HEK293T (cell line): ENCODE measurements at places on chromosomes 4 and X.

GRCh38 chr4:140152751-140153418 lies 1.1 kb downstream of the MAML3 start:
- peak; percentile 21 for DNase-seq

- DNase-seq, result peak; percentile 80
These were observed 1.4 kb upstream of the C4orf50 start for GRCh38 chr4:6019316-6020263.

DNA sequence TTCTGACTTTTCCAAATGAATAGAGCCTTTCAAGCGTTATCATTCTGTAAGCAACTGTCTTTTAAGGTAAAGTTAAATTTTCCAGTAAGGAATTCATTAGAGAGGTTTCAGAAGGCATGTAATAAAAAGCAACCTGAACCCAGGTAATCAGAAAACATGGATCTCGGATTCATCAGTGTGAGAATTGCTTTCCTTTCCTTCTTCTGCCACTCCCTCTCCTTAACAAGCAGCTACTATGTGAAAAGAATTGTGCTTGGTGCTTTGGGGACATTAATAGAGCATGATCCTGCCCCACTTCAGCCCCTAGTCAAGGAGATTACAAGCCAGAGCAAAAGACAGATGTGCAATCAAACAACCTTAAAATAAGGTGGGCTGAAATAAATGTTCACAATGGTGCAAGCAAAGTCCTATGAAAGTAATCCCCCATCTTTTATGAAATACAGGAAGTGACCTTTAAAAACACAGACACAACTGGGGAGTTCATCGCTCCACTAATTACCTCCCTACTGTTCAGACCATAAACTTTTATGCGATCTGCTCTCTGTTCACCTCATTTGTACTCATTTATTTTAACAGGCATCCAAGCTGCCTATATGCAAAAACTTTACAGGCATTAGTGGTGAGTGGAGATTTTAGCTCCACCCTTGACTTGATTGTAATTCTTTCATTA lies 122.9 kb upstream of the RASGEF1B start:
- no peak for DNase-seq

DNA sequence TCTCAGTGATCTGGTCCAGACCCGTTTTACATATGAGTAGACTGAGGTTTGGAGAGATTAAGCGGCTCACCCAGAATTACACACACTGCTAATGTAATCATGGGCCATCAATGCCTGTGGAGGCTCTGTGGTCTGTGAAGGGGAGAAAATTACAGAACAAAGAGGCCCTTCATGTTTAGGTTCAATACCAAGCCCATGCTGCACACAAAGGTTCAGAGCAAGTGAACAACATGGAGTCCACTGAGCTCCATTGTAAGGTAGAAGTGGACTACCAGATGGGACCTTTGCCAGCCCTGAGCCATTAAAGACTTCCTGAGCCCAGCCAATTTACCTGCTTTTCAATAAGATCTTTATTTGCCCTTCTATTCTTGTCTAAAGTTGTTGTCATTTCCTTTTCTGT lies 109.8 kb downstream of the LUZP4 start:
- no peak for DNase-seq

DNA sequence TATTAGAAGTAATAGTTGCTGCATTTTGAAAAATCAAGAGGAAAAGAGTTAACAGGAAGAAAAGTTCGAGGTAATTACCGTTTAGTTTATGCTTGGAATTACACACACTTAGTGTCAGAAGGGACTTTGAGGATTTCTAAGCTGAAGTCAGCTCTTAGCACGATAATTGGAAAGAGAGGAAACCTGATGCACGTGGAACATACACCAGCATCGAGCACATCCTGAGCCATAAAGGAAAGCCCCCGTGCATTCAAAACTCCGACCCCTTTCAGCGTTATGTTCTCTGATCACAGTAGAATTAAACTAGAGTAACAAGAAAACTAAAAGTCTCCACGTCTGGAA lies 400 bp upstream of the PAQR3 start:
- no peak for DNase-seq

DNA sequence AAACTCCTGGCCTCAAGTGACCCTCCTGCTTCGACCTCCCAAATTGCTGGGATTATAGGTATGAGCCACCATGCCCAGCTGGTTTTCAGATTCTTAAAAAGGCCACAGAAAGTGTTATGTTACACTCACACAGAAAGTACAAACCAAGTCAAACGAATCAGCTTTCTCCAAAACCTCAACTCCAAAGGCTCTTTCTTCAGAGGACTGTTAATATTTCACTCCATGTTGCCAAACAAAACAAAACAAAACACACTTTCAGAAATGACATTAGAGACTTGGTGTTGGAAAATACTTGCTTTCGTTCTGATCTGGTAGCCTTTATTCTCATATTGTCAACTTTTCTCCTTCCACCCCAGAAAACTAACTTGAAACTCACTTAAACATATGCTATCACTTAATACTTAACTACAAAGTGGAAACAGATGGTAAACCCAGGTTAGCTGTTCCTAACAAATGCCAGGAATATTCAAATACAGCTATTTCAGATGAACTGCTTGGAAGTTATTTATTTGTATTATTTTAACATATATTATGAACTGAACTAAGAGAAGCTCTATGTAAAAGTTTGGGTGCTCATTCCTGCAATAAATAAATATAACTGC lies 34.7 kb downstream of the RLIM start:
- no peak for DNase-seq

GRCh38 chr4:47942081-47942819 lies 27.9 kb upstream of the NFXL1 start:
- DNase-seq, result no peak

- DNase-seq, result no peak
These were observed 360.7 kb downstream of the BMPR1B start for GRCh38 chr4:95118497-95118896.

DNA sequence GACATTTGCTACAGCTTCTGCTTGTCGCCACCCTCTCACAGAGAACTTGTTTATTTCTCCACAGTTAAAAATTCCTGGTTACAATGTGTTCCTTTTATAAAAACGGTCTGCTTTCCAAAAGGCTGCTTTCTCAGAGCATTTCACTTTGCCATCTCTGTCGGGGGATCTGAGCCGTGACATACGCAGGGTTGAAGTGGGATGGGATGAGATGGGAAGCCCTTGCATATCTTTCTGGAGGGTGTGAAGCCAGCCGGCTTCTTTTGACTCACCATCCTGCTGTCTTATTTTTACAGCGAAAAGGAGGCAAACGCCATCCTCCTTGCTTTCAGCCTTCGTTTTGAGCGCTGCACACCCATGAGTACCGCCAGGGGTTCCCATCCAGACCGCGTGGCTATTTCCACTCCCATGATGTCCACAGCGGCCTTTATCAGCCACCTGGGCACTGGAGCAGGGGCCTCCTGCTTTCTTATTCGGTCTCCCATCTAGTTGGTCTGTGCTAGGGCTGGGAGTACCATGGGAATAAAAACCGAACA lies 99.8 kb upstream of the GATB start:
- DNase-seq, result no peak

DNA sequence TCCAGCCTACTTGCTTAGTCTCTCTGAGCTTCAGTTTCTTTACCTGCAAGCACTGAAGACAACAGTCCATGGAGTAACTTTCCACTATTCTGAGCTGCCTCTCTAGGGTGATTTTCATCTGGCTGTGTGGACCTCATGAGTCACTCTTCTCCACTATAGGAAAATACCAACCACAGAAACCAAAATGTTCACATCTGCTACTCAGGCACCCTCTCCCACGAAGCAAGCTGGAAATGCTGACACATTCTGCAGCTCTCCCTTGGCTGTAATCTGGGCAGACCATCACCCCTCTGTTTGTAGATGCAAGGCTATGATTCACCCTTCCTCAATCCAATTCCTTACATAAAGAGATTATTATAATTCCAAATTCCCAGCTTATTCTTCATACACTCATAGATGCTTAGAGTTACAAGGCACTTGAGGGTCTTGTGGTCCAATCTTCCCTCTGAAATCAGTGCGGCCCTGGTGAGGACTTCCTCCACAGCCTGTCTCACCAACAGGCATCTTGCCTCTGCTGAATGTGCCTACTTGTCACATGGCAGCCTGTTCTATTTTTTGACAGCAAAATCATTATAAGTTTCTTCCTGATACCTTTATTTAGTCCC lies 97.0 kb upstream of the LNX1 start:
- no peak for DNase-seq

- DNase-seq, result peak; percentile 80
These were observed 60.1 kb downstream of the SH2D1A start for GRCh38 chrX:124406294-124407014.

- DNase-seq, result no peak
These were observed 37.1 kb upstream of the TBC1D9 start for GRCh38 chr4:140793291-140793690.

DNA sequence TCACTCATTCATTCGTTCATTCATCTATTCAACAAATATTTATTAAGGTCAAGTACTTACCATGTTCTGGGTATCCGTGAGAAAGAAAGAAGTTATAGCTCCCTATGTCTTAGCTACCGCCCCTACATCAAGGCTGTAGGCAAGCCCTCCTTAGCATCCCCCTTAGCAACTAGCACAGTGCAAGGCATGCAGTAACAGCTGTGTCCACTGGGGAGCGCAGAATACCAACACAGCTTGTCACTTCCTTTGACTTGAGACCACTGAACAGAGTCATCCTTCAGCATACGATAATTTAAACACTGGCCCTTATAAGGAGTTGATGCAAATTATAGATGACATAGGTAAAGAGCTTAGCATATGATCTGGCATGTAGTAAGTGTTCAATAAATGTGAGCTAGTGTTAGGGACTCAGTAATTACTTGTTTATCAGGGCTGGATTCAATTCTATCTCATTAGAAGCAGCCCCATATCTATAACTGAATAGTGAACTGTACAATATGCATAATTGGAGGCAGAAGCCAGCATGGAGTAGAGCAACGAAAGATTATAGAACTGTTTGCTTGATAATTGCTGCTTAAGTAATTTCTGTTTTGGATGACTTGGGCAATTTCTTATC lies 8.7 kb downstream of the KIAA1210 start:
- DNase-seq, result peak; percentile 85

DNA sequence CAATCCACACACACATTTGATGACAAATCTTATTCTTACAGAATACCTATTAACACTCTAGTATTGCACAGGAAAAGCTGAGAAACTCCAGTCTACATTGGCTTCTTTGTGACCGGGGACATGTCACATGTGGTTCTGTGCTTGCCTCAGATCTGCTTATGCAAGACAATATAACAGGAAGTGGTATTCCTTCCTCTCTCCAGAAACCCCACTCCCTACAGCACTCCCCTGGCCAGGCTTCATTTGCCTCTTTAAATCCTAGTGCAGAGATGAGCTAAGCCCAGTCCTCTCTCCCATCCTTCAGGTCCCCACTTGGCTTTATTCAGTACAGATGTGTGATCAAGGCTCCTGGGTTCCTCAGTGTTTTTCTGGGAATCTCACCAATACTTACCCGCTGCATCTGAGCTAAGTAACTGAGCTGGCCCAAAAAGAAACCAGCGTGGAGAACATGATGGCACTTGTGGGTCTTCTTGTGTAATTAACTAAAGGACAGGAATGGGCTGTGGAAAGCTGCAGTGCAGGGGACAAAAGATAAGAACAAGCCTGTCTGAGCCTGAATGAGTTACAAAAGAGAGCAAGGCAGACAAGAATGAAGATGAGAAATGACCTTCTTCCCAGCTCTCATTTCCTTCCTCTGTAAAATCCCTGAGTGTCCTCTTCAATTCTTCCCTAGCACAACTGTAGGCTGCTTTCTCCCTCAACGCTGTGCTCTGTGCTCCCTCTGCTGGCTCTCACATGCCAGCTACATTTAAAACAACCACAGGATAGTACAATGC lies 105.6 kb downstream of the HNRNPD start:
- DNase-seq, result peak; percentile 70

GRCh38 chr4:126995235-126995634 lies 637.5 kb upstream of the INTU start:
- DNase-seq, result no peak

GRCh38 chrX:8692871-8693270 lies 39.1 kb downstream of the ANOS1 start:
- no peak for DNase-seq

GRCh38 chr4:76655566-76656479 lies 220.8 kb downstream of the SHROOM3 start:
- DNase-seq, result no peak

DNA sequence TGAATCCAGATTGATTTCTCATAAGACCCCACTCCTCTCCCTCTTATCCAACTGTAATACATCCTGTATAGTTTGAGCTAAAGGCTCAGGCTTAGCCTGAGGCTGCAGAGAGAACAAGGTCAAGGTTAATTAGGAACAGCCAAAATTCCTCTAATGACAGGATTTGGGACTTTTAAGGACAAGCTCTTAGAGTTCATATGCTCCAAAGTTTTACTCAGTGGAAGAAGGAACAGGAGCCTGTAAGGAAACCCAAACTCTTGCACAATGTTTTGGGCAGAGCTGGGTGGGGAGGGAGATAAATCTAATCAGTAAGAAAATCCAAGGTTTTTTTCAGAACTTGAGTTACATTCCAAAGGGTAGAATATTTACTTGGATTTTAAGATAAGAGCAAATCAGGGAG lies 238.8 kb downstream of the QDPR start:
- DNase-seq, result no peak

DNA sequence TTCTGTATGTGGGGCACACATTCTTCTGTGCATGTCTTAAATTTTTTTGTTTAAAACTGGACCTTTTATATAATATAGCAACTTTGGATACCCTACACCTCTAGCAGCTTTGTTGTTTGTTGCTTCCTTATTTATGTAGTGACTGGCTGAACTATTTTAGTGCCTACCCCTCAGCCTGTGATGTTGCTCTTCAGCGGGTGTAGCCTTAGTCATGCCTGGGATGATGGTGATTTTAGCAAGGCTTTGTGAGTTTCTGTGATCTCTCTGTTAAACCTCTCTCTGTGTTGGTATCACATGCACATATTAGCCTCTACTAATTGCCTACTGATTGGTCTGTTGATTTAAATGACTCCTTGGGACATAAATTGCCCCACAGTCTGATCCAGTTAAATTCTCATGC lies 22.8 kb downstream of the USP9X start:
- DNase-seq, result no peak

DNA sequence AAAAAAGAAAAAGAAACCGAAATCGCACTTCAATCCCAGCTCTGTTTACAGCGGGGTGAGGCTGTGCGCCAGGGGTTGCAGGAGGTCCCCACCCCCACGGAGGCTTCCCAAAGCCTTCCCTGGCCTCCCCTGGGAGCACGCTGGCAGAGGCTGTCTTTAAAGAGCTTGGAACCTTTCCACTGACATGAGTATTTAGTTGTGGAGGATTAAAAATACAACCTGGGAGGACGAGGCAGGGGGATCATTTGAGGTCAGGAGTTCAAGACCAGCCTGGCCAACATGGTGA lies 69.1 kb downstream of the PPP2R2C start:
- no peak for DNase-seq

DNA sequence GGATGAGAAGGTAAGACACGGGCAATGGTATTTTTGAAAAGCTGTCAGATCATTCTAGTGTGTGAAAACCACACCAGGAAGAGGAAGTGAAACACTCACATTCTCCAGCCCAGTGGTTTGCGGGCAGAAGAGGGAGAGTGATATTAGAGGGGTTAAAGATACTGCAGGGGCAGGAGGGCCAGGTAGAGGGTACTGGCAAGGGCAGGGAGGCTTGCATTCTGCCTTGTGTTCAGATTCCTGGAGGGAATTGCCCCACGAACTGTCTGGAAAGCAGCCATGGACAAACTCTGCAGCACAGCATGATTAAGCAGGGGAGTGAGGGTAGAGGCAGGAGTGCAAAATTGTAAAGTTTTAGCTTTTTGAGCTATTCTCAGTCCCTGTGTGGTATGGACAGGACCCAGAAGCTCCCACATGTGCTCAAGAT lies 30.9 kb downstream of the NIPAL1 start:
- no peak for DNase-seq
